ENCODE measurements at places on chromosomes 6 and 20.

DNA sequence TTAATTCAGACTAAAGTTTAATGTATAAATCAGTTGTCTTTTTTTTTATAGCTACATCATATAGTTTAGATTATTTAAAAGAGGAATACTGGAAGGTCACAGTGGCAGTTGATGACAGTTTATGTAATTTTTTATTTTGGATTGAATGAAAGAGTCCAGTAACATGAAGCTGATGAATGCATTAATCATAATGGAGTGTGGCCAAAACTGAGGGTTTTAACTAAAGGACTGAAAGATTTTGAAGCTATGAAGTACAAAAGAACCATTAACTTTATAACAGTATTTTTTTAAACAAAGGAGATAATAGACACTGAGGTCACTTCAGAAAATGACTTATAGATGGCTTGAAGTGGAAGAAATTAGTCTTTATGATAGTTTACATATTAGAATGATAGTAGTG lies 41.3 kb downstream of the TRMT11 start:
- H3K4me1 ChIP-seq: no peaks in the 10 kb centered on the region
- no peak overlapping the region for H3K27ac ChIP-seq
- no peaks in the 10 kb centered on the region for H3K27me3 ChIP-seq
- peaks cover 28% of the 10 kb centered on the region for H3K36me3 ChIP-seq
- DNase-seq: no peak

GRCh38 chr6:1417718-1418117 lies 28.3 kb downstream of the FOXF2 start:
- H3K4me1 ChIP-seq: no peaks in the 10 kb centered on the region

GRCh38 chr6:54729716-54730115 lies 116.9 kb upstream of the FAM83B start:
- H3K27ac ChIP-seq: no peak overlapping the region
- no peaks in the 10 kb centered on the region for H3K36me3 ChIP-seq

DNA sequence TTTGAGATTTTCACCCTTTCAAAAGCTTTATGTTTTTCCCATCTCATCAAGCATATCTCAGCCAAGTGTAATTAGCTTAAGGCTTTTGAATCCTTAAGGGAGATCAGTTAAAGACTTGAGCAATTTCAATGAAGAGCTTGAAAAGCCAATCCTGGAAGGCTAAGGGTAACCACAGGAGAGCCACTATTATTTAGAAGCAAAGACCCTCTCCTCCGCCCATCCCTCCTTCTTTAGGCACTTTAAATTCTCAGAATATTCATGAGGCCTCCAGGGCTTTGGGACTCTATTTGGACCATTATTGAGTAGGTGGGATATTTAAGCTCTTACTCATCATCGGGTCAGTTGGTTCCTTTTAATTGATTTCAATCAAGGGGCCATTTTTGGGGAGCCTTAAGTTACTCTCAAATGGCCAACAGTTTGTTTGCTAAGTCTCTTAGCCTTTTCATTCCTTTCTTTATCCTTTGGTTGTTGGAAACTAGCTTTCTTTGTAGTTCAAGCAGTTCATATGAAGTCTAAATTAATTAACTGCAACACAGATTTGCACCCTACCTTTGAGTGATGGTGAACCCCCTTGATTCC lies 567.2 kb downstream of the KIF16B start:
- H3K27me3 ChIP-seq: no peaks in the 10 kb centered on the region
- no peak overlapping the region for H3K27ac ChIP-seq
- no peak overlapping the region for H3K4me3 ChIP-seq
- no peak for DNase-seq
- no peaks in the 10 kb centered on the region for H3K4me1 ChIP-seq

GRCh38 chr6:138956244-138956924 lies 31.7 kb downstream of the REPS1 start:
- no peak overlapping the region for H3K27ac ChIP-seq
- peaks cover 19% of the 10 kb centered on the region for H3K4me1 ChIP-seq
- no peaks in the 10 kb centered on the region for H3K36me3 ChIP-seq

DNA sequence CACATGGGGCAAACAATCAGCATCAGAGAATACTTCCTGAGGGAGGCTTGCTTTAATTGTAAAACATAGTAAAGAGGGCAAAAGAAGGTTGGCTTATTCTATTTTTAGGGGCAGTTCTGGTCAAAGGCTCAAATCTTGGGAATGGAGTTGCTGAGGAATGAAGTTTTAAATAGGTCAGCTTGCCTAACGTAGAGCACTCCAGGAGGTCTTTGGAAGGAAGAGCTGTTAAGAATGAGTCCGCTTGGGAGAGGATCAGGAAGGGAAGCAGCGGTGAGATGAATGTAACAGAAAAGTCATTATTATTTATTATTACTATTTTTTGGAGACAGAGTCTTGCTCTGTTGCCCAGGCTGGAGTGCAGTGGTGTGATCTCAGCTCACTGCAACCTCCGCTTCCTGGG lies 108.7 kb downstream of the ZFAND3 start:
- no peak overlapping the region for H3K4me3 ChIP-seq
- no peak overlapping the region for H3K27ac ChIP-seq
- peaks cover 5% of the 10 kb centered on the region for H3K4me1 ChIP-seq

DNA sequence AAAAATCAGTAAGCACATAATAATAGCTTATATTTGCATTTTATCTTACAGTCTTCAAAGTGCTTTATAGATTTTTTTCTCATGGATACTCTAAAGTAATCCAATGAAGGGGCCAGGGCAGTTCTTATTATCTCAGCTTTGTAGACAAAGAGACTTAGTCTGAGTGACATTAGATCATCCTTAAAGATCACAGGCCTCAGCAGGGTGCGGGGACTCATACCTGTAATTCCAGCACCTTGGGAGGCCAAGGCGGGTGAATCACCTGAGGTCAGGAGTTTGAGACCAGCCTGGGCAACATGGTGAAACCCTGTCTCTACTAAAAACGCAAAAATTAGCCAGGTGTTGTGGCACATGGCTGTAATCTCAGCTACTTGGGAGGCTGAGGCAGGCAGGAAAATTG lies 14.5 kb downstream of the FERMT1 start:
- no peak overlapping the region for H3K4me3 ChIP-seq
- H3K27me3 ChIP-seq: peaks cover 3% of the 10 kb centered on the region
- no peaks in the 10 kb centered on the region for H3K4me1 ChIP-seq
- H3K36me3 ChIP-seq: no peaks in the 10 kb centered on the region

DNA sequence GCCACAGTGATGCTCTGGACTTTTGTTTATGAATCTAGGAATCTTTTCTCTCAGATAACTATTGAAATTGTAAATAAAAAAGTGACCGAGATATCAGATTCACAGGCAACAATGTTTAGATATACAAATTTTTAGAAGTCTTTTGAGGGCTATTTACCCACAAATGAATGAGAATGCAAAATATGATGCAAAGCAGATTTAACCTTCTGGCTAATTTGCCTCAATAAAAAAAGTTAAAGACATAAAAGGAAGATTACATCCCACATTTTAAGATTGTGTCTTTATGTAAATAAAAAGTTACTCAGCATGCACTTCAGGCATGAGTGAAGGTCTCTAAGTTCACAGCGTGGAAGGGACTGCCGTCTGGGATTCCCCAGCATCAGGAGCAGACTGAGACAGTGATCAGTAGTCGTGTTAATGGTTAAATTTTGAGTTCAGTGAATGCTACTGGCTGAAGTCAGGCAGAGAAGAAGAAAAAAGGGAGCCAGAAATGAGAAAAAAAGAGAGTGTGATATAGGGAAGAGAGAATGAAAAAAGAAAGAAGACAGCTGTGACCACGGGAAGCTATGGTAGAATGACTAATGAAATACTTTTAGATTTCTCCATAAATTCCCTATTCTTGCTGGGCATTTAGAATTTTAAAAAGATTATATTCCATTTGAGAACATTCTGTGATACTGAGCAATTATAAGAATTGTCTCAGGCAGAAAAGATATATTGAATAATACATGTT lies 93.6 kb downstream of the MYB start:
- DNase-seq: no peak
- no peak overlapping the region for H3K4me3 ChIP-seq
- H3K27me3 ChIP-seq: no peaks in the 10 kb centered on the region

DNA sequence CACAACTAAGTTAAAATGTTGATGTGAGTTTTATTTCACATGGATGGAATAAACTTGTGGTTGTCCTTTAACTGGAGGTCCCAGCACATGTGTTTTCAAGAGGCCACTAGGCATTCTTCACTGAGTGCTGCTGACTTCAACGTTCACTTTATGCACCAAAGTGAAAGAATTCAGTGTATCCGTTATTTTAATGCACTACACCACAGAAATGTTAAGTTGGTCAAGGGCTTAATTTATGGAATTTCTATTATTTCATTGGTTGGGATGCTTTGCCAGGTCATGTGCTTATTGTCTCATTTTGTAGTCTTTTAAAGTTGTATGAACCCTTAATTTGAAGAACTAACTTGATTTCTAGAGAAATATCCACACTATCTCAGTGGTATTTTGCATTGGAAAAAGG lies 106.4 kb downstream of the PPP1R14C start:
- H3K36me3 ChIP-seq: no peaks in the 10 kb centered on the region
- no peak for DNase-seq
- no peak overlapping the region for H3K4me3 ChIP-seq

GRCh38 chr6:13124131-13124530 lies 204.2 kb downstream of the TBC1D7 start:
- no peaks in the 10 kb centered on the region for H3K27me3 ChIP-seq
- no peak overlapping the region for H3K4me3 ChIP-seq
- no peaks in the 10 kb centered on the region for H3K36me3 ChIP-seq

- DNase-seq: no peak
- no peaks in the 10 kb centered on the region for H3K27me3 ChIP-seq
- H3K4me1 ChIP-seq: no peaks in the 10 kb centered on the region
- no peaks in the 10 kb centered on the region for H3K36me3 ChIP-seq
- no peak overlapping the region for H3K27ac ChIP-seq
Observed at GRCh38 chr6:84575264-84575663, 189.1 kb downstream of the TBX18 start.

DNA sequence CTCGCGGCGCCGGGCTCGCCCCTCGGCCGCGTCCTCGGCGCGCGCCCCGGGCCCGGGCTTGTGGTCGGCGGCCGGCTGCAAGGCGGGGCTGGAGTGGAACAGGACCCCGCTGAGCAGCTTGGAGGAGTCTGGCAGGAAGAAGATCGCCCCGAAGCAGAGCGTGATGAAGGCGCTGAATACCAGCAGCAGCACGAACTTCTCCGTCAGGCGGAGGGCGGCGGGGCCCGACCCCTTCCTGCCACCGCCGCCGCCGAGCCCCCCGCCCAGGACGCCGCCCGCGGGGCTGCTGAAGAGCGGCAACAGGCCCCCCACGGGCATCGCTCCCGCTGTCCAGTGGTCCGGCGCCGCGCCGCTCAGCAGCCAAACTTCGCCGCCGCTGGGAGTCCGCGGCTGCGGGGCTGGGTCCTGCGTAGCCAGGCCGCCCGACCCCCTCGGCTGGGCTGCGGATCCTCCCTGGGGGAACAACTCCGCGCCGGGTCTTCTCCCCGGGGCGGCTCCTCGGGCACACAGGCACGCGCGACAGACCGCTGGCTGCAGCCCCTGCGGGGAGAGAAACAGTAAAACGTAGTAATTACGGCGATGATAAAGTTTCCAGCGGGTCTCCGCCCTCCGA lies 707 bp downstream of the MAN1A1 start:
- H3K4me3 ChIP-seq: peak overlapping the region; percentile 97
- H3K27ac ChIP-seq: peak overlapping the region; percentile 58
- H3K27me3 ChIP-seq: no peaks in the 10 kb centered on the region
- DNase-seq: peak; percentile 29

- no peak overlapping the region for H3K27ac ChIP-seq
- no peaks in the 10 kb centered on the region for H3K36me3 ChIP-seq
- H3K4me1 ChIP-seq: no peaks in the 10 kb centered on the region
- H3K4me3 ChIP-seq: no peak overlapping the region
Observed at GRCh38 chr20:2942439-2942838, 69.2 kb downstream of the PTPRA start.

- no peaks in the 10 kb centered on the region for H3K27me3 ChIP-seq
- no peaks in the 10 kb centered on the region for H3K36me3 ChIP-seq
- peaks cover 9% of the 10 kb centered on the region for H3K4me1 ChIP-seq
Observed at GRCh38 chr6:18386298-18386976, 713 bp upstream of the RNF144B start.

DNA sequence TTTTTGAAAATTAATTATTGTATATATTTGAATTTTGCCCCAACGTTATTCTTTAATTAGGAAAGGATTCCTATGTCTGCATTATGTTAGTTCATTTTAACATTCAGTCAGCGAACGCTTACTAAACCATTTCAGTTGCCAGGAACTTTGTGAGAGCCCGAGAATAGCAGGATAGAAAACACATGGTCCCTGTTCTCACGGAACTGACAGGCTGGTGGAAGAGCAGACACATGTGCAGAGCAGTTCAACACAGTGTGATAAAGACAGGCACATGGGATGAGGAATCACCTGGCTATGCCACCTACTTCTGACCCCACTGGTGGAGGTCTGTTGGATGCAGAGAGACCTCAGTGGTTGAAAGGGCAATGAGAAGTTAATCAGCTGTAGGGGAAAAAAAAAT lies 367.2 kb downstream of the EPM2A start:
- no peaks in the 10 kb centered on the region for H3K27me3 ChIP-seq
- DNase-seq: no peak
- no peaks in the 10 kb centered on the region for H3K36me3 ChIP-seq

DNA sequence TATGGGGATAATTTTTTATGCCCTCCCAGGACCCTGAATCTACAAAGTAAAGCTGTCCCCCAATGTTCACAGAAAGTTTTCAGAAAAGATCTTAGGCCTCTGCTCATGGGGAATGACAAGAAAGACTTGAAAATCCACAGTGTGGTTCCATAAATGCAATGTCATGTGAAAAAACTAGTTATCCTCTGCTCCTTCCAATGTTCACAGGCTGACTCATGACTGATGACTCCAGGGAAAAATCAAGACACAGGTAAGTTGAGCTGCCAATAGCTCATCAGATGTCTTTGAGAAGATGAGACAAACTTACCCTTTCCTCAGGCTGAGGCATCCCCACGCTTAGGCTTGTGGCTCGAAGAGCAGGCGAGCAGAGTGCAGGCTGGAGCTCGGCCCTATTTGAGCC lies 14.8 kb upstream of the BCLAF1 start:
- no peaks in the 10 kb centered on the region for H3K36me3 ChIP-seq
- no peak overlapping the region for H3K27ac ChIP-seq
- no peak for DNase-seq
- no peaks in the 10 kb centered on the region for H3K4me1 ChIP-seq
- H3K4me3 ChIP-seq: no peak overlapping the region
- peaks cover 5% of the 10 kb centered on the region for H3K27me3 ChIP-seq

- no peak overlapping the region for H3K27ac ChIP-seq
- H3K4me1 ChIP-seq: peaks cover 15% of the 10 kb centered on the region
- peaks cover 12% of the 10 kb centered on the region for H3K27me3 ChIP-seq
- no peaks in the 10 kb centered on the region for H3K36me3 ChIP-seq
Observed at GRCh38 chr6:166864333-166864732, 92.0 kb downstream of the RNASET2 start.

DNA sequence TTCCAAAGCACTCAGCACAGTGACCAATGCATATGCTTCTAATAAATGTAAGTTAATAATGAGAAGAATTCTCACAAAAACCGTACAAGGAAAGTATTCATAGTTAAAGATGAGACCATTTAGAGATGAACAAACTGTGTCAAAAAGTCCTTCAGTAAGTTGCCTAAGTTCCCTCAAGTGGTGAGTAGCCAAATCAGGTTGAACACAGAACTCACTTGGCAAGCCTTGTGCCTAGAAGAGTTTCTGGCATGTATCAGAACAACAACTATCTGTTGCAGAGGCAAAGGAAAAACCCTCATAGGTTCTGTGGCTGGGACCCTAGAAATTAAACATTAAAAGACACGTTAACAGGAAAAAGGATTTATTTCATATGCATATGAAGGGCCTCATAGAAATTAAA lies 129.6 kb upstream of the DOK5 start:
- H3K27me3 ChIP-seq: no peaks in the 10 kb centered on the region
- H3K4me3 ChIP-seq: no peak overlapping the region
- H3K4me1 ChIP-seq: no peaks in the 10 kb centered on the region

GRCh38 chr6:110034667-110035036 lies 56.5 kb downstream of the GPR6 start:
- no peak overlapping the region for H3K27ac ChIP-seq
- H3K36me3 ChIP-seq: no peaks in the 10 kb centered on the region
- no peak overlapping the region for H3K4me3 ChIP-seq
- H3K27me3 ChIP-seq: no peaks in the 10 kb centered on the region
- DNase-seq: no peak

Data from T-cell (primary cell).